Spinal cord (tissue), 10 donors: ENCODE measurements at places on chromosomes 7 and 10.

DNA sequence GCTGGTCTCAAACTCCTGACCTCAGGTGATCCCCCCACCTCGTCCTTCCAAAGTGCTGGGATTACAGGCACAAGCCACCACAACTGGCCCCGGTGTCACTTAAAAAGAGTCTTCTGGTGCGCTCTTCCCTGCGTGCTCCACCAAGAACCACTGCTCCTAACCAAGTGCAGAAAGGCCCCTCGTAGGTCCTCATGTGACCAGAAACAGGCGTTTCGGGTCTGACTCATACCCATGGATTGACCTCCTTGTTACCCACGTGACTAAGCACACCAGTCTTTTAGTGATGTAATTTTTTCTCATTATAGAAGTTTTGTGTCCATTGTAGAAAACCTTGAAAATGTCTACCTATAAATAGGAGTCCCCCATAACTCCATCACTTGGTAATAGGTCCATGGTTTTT is 13.9 kb downstream of the FKBP6 start:
- DNase-seq: no peak

DNA sequence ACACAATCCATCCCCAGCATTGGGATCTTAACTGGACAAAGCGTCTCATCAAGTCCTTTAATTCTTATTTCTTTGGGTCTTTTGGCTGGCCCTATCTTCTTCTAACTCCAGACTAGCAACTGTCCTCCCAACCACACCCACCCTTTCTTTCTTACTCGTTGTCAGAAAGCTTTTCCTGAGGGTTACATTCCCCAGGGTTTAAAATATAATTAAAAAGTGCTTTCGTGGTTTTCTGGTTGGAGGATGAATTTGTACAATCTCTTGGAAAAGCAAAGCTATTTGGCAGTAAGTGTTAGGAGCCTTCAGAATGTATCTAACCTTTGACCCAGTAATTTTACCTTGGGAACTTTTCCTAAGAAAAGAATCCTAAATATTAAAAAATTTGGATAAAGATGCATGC is 10.4 kb upstream of the ITGB8 start:
- DNase-seq: no peak

DNA sequence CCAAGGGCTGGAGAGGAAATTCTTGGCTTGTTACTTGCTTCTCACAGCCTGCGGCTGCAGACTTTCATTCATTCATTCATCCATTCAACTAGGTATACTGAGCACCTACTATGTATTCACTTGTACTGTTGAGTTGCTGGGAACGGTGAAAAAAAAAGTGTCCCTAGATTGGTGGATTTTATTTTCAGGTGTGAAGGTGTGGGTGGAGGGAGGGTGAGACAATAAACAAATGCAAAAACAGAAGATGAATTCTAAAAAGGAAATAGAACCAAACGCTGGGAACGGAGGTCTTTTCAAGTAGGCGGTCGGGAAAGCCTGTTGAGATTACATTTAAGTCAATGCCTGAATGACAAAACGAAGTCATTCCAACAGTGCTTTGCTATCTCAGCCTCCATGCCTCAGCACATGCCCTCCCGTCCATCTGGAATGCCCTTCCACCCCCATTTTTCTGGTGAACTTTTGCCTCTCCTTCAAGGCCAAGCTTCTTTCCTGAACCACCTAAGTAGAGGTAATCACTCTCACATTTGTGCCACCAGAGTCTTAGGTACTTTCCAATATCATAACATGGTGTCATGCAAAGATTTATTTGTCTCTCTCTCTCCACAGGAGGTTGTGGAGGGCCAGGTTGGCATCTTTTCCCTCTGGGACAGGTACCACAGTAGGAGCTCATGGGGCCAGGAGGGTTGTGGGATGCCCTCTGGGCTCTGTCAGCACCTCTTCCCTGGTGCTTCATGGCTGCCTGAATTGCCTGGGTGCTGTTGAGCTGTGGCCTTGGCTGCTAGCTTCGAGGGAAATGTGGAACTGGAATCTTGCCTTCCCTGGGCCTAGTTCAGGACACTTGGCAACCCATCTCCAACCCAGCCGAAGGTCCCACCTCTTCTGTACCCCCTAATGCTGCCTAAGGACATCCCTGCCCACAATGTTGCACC is 5.5 kb downstream of the NKX2-3 start:
- no peak for DNase-seq

DNA sequence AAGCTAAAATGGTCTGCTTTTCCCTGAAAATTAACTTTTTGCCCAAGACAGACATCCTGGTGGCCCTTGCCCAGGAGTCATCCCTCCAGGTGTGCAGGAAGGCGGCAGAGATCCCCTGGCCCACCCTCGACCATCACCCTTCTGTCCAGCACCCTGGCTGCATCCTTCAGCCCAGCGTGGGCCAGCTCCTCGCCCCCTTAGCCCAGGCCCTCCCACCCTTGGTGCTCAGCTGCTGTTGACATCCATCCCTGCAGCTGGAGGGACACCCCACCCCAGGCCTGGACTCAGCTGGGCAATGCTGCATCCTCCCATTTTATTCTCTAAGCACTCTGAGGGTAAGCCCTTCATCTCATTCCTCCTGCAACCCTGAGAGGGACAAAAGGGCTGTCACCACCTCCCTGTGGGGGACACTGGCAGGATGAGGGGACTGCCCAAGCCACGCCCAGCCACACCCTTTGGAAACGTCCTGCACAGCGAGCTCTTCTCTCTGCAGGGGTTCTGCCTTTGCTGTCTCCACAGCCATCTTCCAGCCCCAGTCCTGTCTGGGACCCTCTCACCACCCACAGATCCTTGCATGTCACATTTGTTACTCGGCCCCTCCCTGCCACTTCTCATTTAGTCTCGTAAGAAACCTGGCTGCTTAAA is 30.7 kb downstream of the EN2 start:
- no peak for DNase-seq

DNA sequence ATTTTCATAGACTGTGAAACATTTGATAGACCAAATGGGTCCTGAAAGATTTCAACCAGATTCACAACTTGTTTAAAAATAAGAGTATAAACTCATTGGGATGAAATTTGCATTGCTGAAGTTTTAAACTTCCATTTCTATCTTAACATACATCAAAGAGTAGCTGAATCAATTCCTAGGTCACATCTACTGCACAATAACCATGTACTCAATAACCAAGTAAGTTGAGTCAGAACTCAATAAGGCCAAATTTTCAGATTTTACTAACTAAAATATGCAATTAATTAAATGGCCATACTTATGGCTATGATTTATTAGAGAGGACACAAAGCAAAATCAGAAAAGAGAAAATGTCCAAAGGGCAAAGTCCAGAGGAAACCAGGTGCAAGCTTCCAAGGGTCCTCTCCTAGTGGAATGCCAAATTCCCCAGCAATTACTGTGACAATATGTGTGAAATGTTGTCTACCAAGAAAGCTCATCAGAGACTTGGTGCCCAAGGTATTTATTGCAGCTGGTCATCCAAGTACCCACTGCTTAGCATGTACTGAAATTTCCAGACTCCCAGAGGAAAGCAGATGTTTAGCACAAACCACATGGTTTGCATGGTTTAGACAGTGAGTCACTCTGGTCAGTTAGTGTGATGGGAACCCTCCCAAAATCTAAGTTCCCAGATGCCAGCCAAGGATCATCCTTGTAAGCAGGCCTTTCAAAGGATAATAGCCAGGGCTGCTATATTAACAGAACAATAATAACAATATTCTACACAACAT is 238.9 kb downstream of the IPMK start:
- no peak for DNase-seq

DNA sequence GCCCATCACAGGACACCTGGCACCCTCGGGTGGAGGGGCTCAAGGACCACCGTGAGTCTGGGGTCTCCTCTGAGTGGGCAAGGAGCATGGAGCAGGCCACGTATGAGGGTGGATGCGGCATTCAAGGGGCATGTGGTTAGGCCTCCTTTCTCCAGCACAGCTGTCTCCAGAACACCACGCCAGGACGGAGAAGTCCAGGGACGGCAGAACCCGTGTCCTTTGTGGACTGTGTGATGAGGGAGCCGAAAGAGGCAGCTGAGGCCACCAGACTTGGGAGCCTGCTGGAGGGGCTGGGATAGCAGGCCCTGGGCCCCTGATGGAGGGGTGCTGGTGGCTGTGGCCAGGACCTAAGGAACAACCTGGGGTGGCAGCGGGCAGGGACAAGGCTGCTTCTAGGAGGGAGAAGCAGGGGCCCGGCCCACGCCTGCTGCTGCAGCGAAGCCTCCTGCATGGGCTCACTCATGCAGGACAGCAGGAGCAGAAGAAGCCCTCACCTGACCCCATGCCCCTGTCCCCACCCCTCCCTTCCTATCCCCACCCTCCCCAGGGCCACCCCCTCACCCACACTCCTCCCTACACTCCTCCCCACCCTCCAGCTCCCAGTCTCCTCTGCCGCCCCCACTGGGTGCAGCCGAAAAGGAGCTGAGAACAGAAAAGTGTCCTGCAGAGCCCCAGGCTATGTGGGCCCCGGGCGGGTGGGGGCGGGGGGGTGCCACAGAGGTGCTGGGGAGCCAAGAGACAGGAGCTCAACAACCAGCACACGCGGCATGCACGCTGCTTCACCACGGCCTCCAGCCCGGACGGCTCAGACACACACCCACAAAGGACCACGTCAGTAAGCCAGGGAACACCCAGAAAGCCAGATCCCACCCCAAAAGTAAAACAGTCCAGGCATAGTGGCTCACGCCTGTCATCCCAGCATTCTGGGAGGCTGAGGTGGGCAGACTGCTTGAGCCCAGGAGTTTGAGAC is 29.7 kb downstream of the ZFAND2A start:
- DNase-seq: no peak

DNA sequence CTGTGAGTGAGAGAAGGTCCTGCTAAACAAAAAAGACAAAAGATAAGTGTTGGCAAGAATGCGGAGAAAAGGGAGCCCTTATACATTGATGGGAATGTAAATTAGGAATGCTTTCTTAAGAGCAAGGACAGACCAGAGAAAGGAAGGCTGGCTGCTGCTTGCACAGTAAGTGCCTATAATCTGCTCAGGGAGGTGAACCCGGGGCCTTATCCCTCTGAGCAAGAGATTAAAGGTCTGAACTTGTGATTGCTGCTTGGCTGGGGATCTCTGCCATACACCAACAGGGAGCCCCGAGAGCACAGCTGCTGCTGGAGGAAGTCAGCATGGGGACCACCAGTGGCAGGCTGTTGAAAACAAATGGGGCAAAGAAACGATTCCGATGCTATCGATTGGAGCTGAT is 32.0 kb upstream of the CRTAC1 start:
- DNase-seq: peak; percentile 25

DNA sequence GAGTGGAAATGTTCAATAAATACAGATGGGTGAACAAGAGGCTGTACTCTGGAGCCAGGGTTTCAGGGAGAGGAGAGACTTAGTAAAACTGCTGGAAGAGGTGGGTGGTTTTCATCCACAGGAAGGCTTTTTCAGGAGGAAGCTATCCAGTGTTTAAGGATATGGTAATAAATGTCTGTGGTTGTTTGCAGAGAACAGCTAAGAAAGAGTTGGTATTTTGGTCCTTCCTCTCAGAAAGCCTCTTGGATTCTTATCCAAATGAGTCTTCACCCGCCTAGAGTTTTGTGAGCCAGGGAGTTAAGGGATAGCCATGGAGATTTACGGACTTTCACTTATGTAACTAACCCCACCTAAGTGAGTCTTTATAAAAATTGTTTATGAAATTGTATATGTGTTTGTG is 95.7 kb downstream of the GNAI1 start:
- no peak for DNase-seq

DNA sequence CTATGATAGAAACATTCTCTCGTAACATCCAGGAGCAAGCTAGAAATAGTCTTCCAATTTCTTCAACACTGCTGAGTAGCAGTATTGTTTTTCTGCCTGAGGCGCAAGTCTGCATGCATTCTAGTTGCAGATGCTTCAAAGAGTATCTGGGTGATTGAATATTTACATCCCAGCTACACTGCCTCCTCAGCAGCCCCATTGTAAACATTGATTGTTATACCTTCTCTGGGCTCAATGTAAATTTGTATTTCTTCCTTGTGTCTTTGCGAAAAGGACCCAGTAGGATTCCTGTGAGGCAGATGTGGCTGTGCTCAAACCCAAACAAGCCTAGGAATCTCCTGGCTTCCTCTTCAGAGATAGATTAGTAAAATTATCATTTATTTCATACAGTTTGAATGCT is 320.7 kb downstream of the CDC14C start:
- no peak for DNase-seq

- no peak for DNase-seq
Measured at GRCh38 chr10:97887399-97887798, 37.8 kb downstream of the GOLGA7B start.

DNA sequence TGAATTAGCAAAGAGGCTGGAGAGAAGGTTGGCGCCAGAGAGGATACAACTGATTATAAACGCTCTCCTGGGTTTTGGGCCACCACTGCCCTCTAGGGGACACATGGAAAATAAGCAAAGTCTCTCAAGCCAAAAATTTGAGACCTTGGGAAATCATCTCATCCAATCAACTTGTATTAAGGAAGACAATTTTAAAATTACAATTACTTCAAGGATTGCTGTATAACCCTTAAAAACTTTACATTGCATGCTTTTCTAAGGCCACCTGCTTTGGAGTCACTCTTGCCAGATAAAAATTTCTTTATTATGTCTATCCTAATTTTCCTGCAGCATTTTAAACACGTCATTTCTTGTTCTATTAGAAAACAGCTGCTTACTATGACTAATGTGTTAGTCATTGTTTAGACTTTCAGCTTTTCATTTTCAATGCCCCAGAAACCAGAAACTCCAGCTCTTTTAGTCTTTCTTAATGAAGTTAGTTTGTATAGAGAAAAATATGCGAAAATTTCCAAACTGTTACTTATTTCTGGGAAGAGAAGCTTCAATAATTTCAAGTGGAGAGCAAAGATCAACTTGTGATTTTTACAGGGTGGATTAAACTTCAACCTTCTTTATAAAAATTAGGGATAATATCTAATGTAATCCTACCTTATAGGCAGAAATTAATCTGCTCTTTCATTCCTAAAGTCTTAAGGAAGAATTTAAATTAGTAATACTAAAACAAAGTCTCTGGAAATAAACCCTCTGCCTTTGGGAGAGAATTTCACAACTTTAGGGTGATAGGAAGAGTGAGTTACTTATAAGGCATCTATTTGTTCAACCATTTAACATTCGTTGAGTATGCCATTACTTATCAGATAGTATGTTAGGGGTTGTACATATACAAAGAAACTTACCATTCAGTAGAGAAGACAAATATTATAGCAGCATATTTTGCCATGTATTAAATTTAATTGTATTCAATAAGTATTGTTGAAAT is 20.6 kb upstream of the RHOBTB1 start:
- peak; percentile 59 for DNase-seq

DNA sequence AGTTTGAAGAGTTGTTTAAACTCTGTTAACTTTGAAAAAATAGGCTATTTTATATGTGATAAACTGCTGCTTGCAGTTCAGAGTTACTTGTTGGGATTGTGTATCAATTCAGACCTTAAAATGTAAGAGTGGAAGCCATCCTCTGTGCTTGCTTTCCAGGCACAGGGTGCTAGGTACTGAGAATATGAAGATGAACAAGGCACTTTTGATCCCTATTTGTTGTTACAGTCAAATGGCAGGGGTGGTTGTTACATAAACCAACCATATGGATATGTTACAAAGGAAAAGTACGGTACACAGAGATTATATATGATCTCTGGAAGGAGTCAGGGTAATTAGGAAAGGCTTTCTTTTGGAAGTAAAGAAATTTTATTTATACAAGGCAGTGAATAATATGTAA is 63.8 kb downstream of the REEP3 start:
- no peak for DNase-seq

- DNase-seq: no peak
Measured at GRCh38 chr7:74405899-74406512, 47.7 kb upstream of the GTF2IRD1 start.

GRCh38 chr7:151431281-151431767 is 8.6 kb downstream of the CRYGN start:
- DNase-seq: no peak

- no peak for DNase-seq
Measured at GRCh38 chr10:100510533-100511308, 8.9 kb downstream of the SEC31B start.
